ENCODE measurements at places on chromosomes 5 and 9.

DNA sequence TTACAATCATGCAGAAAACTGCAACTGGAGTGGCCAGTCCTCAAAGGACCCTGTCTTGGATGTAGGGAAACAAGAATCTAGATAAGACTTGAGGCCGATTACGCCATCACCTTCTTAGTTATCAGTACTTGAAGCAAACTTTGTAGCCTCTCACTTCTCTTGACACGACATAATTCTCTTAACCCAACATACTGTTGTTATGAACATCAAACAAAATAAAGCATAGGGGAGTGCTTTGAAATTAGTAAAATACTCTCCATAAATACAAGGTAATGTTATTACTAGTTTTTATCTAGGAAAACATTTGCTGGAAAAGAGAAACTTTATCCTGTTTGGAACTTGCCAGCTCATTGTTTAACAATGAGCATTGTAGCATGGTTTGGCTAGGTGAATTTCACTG is 574.9 kb upstream of the DMAC1 start:
- no peak for DNase-seq

DNA sequence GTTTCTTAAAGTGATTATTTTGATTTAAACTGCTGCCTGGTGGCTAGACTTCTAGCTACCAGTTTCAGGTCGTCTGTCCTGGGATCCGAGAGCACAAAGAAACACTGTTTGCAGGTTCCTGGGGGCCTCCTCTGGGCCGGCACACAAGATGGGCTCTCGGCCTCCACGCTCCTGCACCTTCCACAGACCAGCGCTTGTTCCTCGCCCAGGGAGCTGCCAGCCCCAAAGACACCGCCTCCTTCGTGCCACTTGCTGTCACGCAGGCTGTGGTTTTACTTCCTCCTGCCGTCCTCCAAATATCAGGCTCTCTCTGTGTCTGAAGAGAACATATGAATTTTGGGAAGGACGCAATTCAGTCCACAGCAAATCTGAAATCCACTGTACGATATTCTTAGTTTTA is 105.8 kb downstream of the ROR2 start:
- DNase-seq, result peak; percentile 20

DNA sequence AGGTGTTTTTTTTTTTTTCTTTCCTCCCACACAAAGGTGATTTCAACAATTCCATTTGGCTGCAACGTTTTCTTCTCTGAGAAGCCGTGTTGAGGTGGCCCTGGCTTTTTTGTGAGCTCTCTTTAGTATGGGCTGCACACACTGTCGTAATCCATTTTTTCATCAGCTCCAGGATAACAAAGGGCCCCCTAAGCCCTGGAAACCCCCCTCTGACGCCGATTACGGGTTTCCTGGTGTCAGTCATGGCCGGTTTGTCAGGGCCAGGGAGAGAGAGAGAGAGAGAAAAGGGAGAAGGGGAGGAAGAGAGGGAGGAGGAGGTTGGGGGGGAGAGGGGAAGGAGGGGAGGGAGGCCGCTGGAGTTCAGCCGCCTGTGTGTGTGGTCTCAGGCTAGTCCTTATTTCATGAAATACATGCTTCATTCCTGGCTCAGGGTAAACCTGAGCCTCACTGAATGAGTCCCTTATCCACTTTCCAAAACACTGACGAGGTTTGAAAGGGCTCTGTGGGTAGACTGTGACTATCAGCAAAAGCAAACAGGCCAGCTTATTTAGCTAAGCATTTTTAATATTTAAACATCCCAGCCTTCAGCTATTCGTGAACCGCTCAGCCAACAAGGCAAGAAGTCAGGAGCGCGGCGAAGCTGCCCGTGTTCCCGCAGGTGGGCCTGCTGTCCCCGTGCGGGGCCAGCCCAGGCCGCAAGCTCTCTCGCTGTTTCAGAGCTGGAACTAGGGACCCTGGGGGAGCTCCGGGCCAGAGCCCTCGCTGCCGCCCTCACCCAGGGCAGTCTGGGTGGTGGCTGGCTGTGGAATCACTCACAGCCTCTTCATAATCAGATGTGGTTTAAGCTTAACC is 172.8 kb downstream of the ERCC6L2 start:
- DNase-seq, result peak; percentile 70

DNA sequence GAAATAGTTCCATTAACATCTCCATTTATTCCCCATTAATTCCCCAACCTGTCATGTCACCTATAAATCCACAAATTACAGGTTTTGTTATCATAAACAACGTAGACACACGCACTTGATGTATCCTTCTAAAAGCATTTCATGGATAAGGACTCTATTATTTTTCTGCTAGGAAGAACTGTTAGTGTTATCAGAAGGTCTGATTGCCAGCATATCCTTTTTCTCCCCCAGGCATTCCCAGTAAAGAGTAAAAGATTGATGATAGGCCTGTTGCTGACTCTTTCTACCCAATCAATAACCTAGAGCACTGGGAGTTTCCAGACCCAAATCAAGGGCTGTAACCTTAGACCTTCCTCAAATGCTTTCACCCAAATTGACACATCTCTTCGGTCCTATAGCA is 60.8 kb downstream of the RFK start:
- no peak for DNase-seq

DNA sequence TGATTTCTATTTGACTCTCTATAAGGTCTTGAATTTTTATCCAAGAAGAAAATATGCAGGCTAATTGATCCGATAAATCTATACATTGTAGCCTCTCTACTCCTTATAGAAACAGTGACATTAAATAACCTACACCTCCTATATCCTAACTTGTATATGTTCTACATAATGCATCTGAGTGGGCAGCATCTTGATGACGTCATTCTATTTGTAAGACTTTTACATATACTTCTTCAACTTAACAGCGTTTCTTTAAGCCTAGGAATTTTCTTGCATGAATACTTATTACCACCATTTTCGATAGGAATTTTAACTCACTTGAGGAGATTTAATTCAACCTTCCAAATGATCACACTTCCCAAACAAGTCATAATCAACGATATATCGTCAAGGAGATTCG is 869.0 kb downstream of the PTPRD start:
- DNase-seq, result no peak

Data from globus pallidus (tissue), 1 donor.